ENCODE measurements at places on chromosomes 1 and 21.

- no peak for DNase-seq
These were observed 57.5 kb downstream of the ERG start for GRCh38 chr21:38440746-38441145.

DNA sequence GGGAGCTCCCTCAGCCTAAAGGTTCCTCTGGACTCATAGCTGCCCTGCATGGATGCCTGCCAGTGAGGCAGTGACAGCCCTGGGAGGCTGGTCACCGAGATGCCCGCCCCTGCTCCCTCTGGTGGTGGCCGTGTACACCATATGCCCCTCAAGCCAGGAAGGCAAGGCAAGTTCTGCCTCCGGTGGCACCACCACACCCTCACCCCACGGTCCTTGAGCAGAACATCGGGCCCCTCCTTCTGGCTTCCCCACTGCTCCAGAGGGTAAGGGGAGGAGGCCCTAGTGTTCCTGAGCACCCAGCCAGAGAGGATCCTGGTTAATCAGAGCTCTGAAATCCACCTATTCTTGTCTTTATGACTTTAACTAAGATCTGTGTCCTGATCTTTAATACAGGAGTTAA lies 1.5 kb upstream of the S100A14 start:
- peak; percentile 73 for DNase-seq

DNA sequence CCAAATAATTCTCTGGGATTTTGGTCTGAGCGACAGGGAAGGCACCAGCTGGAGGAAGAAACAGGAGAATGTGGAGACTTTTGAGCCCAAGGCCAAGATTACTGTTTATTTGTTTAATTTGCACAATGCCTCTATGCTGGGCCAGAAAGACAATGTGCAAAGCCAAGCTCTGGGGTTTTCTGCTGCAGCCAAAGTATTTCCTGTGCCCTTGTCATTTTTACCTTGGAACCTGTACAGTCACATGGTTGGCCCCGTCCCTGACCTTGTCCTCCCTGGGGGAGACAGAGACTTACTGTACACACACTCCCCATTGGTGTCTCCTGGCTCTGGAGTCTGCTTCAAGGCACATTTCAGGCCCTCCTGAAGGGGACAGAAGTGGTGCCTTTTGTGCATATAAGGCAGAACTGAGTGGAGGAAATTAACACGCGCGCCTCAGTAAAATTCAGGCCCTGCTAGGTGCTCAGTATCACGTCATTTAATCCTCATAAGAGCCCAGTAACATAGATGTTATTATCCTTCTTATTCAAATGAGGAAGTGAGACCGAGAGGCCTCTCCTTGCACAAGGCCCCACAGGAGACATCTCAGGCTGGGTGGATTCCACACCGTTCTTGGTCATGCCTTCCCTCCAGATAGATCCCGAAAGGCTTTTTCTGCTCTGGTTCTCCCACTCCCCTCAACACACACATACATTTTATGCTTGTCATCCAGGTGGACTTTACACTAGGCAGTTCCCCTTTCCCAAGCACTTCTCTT lies 21.1 kb downstream of the C1orf115 start:
- DNase-seq: no peak

GRCh38 chr1:5349526-5349925 lies 642.7 kb downstream of the NPHP4 start:
- no peak for DNase-seq

DNA sequence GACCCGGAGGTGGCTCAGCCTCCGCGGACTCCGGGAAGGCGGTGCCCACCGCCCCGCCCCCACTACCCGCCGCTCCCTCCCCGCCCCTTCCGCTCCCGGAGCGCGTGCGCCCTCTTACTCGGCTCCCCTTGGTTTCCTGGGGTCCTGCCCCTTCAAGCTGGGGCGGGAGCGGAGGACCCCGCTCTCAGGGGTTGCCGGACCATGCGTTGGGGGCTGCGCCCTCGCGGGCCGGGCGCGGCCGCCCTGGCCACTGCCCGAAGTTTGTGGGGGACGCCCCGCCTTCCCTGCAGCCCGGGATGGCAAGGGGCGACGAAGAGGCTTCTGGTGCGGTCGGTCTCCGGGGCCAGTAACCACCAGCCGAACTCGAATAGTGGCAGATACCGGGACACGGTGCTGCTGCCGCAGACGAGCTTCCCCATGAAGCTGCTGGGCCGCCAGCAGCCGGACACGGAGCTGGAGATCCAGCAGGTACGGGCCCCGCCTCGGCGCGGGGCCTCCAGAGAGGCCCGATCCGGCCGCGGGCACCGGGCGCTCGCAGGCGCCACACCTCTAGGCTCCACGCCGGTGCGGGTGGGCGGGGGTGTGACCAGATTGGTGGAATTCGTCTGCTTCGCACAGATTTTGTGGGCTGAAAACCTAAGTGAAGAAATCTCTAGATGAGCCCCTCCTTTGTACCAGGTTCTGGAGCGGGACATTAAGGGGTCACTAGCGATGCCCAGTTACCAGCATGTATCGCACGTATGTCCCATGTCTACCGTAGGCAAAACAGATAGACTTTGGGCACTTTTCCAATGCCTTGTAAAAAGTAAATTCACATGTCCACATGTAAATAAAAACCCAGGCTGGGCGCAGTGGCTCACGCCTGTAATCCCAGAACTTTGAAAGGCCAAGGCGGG lies at the start of gene IARS2:
Gene IARS2, plus strand, starts transcription at position 117 of the 896 bp plus-strand sequence. Its CDS starts 85 bp downstream, at position 202.
- DNase-seq: peak; percentile 85

GRCh38 chr1:31607360-31607759 lies 10.1 kb upstream of the HCRTR1 start:
- no peak for DNase-seq

GRCh38 chr1:10824821-10825540 lies 28.5 kb upstream of the CASZ1 start:
- DNase-seq: no peak

DNA sequence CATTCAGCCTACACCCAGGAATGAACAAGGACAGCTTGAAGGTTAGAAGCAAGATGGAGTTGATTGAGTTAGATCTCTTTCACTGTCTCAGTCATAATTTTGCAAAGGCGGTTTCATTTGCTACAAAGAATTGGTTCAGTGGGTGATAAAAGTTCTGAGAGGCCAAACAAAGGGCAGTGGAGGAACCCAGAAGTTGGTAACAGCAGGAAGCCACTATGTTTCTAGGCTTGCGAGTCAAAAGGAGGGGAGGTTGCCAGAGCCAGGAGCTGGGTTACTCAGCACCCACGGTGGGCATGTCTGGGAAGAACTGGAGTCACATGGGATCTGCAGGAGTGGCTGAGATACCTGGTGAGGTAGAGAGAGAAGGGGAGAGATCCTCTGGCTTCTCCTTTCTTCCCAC lies 64.2 kb upstream of the MRPS6 start:
- DNase-seq: no peak

DNA sequence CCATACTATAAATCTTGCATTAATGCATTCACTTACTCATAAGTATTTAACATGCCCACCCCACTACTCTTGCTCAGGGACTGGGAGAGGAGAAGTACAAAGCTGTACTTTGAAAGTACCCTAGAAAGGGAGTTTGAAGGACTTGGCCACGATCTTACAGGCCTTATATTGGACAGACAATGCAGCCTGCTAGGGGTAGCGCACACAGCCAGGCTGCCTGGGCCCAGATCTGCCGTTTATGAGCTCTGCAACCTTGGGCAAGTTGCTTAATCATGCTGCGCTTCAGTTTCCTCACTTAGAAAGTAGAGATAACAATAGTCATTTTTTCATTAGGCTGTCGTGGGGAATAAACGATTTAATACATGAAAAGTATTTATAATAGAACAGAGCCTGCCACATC lies 110.1 kb downstream of the CDC7 start:
- no peak for DNase-seq

- no peak for DNase-seq
These were observed 76.0 kb downstream of the GPR88 start for GRCh38 chr1:100613817-100614559.

DNA sequence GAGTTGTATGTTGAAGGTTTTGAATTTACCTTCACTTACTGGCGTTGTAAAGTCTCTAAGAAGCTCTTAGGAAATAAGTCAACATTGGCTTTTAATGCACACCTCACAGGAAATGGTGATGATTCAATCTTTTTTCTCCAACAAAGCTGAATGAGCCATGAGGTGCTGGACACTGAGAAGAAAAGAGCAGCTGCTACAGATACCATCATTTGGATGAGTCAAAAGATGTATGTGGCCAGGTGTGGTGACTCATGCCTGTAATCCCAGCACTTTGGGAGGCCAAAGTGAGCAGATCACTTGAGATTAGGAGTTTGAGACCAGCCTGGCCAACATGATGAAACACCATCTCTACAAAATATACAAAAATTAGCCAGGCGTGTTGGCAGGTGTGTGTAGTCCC lies 3.3 kb upstream of the IL23R start:
- peak; percentile 77 for DNase-seq

DNA sequence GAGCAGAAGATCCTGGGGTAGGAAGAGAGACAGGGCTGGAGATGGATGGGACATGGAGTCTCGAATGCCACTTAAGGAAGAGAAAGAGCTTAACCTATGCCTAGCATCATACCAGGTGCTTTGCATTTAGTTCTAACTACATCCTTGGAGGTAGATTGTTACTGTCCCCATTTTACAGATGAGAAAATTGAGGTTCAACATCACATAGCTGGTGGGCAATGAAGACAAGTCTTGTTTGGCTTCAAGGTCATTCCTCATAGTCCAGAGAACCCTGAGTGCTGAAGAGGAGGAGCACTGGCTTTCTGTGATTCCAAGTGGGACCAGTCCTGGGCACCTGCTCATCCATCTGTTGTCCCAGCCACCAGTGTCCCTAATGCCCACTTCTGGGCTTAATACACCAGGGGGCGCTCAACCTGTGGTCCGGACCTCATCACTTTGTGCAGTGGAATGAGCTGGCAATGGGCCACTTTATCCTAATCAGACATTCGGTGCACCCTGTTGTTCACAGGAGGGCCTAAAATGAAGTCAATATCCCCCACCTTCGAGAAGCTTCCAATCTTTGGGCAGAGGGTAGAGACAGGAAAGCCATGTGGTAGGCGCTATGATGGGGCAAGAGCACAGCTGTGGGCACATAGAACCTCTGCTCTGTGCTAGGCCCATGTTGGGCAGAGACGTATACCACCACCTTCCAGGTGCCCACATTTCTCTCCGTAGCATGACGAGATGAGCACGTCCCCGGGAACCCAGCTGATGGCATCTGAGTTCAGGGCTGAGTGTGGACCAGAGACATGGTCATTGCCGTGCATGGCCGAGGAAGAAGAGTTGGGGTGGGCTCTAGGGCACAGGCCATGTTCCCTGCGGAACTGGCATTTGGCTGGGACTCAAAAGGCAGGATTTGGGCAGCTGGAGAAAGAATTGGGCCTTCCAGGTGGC lies 9.2 kb downstream of the RPS6KA1 start:
- DNase-seq: peak; percentile 45

GRCh38 chr1:93584261-93585003 lies 97.2 kb downstream of the BCAR3 start:
- no peak for DNase-seq

DNA sequence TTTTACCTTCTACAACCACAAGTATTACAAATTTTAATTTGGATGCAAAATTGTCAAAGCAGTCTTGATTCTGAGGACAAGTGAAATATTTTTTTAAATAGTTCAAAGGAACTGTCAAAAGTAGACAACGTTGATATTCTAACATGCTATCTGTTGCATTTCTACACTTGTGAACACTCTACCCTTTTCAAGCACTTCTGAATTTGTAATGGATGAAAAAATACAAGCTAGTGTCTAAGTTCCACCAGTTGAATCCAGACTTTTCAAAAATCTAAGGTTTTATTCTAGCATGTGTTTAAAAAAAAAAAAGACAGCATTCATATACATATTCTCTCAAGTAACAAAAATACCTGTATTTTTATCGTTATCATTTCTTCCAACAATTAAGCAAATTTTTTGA lies 2.1 kb downstream of the ARID4B start:
- DNase-seq: no peak

DNA sequence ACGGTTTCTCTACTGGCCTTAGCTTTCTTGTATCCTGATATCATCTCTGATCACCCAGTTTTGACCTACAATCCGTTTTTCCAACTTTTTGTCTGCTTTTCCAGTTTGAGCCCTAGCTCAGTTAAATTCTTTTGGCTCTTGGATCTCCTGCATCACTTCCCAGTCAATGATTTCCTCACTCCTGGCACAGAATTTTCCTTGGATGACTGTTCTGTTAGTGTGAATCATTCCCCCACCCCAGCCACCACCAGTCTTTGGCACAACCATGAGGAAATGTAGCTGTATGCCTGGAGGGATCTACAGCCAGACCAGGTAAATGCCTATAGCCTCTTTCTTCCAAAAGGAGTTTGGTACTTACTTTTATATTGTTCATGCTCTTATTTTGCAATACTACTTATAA lies 187.2 kb upstream of the PTGFR start:
- no peak for DNase-seq

DNA sequence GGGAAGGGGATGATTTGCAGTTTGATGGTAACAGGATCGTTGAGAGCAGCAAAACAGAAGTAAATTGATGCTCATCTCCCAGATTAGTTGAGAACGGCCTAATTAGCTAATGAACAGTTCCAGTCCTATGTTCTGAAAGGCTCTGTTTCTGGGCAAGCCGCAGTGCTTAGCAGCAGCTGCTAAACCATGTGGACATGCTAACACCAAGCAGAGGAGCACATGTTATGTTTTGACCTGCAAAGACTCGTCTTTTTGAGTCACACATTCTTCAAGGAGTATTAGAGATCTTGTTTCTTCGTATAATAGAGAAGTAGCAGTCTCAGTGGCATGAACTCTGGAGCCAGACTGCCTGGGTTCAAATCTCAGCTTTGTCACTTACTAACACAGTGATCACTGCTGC lies 58.1 kb downstream of the CACNA1E start:
- no peak for DNase-seq

DNA sequence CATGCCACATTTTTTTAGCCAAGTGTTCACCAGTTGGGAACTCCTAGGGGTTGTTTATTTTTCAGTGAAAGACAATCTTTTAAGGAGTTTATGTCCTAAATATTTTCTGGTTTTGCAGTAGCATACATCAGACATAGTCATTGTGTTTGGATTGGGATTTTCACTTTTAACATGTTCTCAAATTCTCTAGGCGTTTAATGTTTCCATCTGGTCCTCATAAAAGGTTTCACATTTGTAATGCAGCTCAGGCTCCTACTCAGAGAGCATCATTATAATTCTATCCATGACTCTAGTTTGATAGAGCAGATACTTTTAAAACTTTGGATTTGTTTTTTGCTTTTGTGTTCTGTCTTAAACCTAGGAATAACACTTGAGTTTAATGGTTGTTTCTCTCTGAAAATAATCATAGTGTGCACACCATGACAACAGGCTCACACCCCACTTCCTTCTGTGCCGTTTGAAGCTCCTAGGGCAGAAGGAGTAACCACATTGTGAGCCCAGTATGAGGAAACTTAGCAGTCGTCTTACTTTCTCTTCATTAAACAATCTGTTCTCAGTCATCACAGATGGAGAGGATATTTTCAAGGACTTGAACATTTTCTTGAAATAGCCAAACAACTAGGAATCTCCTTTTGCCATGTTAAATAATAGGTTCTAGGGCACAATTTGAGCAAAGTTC lies 219.6 kb downstream of the PDE4B start:
- no peak for DNase-seq

DNA sequence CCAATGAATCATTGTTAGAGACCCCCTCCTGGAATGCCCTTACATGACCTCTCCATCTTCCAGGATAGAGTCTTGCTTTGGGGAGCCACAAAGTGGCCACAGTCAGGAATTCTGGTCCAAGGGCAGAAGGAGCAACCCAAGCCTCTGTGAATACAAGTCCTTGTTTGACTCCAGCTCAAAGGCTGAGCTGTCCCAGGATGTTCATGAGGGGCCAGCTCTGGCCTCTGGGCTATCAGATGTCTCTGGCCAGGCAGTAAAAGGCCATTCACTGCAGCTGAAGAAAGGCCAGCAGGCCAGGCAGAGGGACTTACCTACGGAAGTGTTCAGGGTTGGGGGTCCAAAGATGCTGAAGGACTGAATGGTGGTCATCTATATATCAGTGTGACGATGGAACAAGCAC lies 98.3 kb upstream of the IPO9 start:
- DNase-seq: no peak

GRCh38 chr1:100713626-100714025 lies 5.9 kb upstream of the VCAM1 start:
- DNase-seq: no peak
